ENCODE measurements at places on chromosomes 12 and 14. TPM values are rescaled to one million over a fixed set of nuclear protein-coding genes. Genes with fewer than 3 reads are reported as not detected.
A peak's percentile ranks its signal among the peaks of the same experiment; 100 is the strongest.

MLXIP gene
- total RNA-seq = 62.5 TPM

DNA sequence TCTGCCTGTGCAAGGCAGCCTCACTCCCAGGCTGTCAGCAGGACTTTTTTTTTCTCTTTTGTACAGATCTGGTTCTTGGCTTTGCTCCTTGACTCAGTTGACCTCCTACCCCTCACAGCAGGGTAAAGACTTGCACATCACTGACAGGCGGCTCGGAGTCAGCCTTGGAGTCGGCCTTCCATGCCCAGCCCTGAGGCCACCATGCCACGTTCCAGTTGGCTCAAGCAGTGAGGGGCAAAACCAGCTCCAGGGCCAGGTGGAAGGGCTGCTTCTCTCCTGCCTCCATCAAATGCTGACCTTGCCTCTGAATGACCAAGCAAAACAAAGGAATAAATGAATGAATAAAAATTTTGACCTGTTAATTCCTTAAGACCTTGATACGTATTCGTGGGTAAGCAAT is 27.6 kb downstream of the JAG2 start:
- H3K27ac ChIP-seq = no peak overlapping the region
- H3K36me3 ChIP-seq = no peaks in the 10 kb centered on the region
- H3K4me1 ChIP-seq = no peaks in the 10 kb centered on the region
- no peaks in the 10 kb centered on the region for H3K27me3 ChIP-seq

DNA sequence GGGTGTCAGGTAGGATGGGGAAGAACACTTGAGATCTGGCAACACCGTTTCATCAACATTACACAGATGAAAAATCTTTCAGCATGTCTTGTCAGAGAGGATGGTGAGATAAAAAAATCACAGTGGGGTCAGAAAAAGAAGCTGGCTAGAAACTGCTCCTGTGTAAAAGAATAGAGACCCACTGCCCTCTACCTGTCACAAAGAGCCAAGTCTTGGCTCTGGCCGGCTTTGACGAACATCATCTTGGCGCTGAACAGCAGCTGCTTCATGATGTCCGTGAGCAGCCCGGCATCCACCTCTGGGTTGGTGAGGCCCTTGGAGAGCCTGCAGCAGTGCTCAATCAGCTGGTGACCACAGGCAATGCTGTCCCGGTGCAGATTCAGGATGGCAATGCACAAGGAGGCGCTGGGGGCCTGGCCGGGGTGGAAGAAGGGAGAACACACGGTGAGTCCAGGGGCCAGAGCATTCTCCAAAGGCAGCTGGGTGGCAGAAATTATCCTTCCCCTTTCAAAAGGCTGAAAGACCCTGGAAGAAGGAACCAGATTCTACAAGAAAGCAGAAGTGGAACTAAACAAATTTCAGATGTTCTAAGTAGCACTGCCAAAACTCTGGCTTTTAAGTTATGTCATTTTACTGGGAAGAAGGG is 50.2 kb downstream of the ZFYVE26 start:
- no peak overlapping the region for H3K4me3 ChIP-seq
- H3K27me3 ChIP-seq = no peaks in the 10 kb centered on the region
- peaks cover 41% of the 10 kb centered on the region for H3K36me3 ChIP-seq
- no peak overlapping the region for H3K27ac ChIP-seq
- H3K4me1 ChIP-seq = no peaks in the 10 kb centered on the region

DNA sequence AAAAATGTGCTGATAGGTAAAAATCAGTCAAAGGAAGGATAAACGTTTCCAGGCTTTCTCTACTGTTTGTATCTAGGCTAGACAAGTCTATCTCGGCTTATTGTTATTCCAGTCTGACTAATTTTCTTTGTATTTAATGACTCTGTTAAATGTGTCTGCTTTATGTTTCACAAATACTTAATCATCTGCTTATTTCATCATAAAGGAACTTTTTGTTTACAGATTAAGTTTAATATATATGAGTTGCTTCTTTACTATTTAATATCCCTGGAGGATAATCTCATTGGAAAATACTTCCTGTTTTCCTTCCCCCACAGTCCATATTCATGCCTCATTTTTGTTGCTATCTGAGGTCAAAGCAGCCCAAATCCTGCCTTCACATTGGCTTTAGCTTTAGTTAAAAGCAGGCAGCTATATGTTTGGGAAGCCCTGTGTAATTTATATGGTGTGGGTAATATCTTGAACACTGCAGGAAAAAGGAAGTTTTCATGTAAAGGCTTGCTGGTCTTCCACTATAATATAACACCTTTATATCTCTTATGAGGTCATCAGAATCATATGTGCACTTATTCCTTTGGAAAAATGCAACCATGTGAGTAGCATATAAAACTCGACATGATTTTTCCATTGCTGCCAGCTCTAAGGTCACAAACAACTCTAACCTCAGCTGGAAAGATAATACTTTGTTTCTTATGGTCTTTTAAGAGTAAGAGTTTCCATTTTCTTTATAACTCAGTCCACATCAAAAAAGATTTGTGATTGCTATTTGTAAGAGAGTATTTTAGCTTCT is 76.8 kb downstream of the ALX1 start:
- H3K36me3 ChIP-seq = no peaks in the 10 kb centered on the region
- H3K27ac ChIP-seq = no peak overlapping the region
- H3K4me3 ChIP-seq = no peak overlapping the region
- no peaks in the 10 kb centered on the region for H3K27me3 ChIP-seq
- no peaks in the 10 kb centered on the region for H3K4me1 ChIP-seq

PLEKHG7 gene
- 0.68 TPM for total RNA-seq

- H3K4me1 ChIP-seq = no peaks in the 10 kb centered on the region
- DNase-seq = no peak
- no peak overlapping the region for H3K4me3 ChIP-seq
- no peaks in the 10 kb centered on the region for H3K36me3 ChIP-seq
- no peak overlapping the region for H3K27ac ChIP-seq
- H3K27me3 ChIP-seq = no peaks in the 10 kb centered on the region
These were observed 21.7 kb upstream of the TCL1B start for GRCh38 chr14:95664546-95664945.

DNA sequence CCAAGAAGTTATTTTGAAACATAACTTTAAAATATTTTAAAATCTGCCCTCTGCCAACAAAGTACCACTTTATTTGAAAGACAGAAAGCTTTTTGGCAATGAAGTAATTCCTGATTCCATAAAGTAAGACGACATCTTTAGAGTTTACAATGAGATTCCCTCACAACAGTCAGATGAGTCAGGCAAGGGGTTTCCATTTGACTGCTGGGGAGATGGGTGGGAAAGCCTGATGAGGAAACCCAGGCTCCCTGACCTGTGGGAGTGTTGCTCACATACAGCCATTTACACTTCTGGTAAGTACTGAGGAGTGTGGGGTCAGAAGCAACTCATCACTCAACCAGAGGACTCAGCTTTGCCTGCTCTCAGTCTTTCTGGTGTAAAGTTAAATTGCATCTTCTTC is 10.2 kb downstream of the KITLG start:
- peaks cover 5% of the 10 kb centered on the region for H3K4me1 ChIP-seq
- no peaks in the 10 kb centered on the region for H3K36me3 ChIP-seq
- H3K4me3 ChIP-seq = no peak overlapping the region
- DNase-seq = peak; percentile 74
- H3K27me3 ChIP-seq = no peaks in the 10 kb centered on the region

DNA sequence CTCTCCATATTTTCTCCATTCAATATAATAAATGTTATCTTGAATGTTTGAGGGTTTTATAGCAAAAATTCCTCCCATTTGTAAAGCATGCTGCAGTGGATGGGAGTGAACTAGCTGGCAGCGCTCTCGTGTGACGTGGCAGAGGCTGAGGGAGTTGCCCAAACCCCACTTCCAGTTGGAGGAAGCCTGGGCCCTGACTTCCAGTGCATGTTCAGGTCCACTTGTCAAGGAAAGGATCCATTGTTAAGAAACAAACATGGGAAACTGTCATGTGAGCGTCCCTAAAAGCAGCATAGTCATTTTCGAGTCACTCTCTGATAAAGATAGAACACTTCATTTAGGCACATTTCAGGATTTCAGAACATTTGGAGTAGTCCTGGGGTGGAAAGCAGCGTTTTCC is 116.6 kb downstream of the SLC25A47 start:
- H3K27me3 ChIP-seq = no peaks in the 10 kb centered on the region
- H3K36me3 ChIP-seq = no peaks in the 10 kb centered on the region
- H3K4me3 ChIP-seq = no peak overlapping the region
- peak; percentile 69 for DNase-seq
- peak overlapping the region; percentile 80 for H3K27ac ChIP-seq

GRCh38 chr12:80212938-80213645 is 113.8 kb downstream of the OTOGL start:
- no peaks in the 10 kb centered on the region for H3K4me1 ChIP-seq
- no peak overlapping the region for H3K27ac ChIP-seq
- no peaks in the 10 kb centered on the region for H3K27me3 ChIP-seq
- H3K36me3 ChIP-seq = no peaks in the 10 kb centered on the region
- DNase-seq = no peak

- no peak overlapping the region for H3K4me3 ChIP-seq
- no peak overlapping the region for H3K27ac ChIP-seq
- H3K4me1 ChIP-seq = no peaks in the 10 kb centered on the region
- DNase-seq = no peak
- H3K36me3 ChIP-seq = no peaks in the 10 kb centered on the region
These were observed 32.1 kb upstream of the PPM1H start for GRCh38 chr12:62966990-62967506.

DNA sequence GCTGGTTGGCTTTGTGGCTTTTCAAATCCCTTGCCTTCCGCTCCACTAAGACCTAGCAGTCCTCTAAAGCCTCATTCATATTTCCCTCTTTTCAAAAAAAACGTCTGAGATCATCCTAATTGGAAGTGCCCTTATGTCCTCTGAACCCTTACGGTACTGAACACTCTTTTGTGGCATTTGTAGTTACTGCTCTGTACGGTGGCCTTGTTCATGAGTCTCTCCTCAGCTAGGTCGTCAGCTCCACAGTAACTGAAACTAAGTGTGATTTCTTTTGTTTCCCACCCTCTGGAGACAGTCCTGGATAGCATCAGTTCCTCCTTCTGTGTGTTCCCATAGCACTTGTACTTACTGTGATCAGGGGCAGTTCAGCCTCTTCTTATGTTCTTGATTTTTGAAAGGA is 49.7 kb downstream of the DAAM1 start:
- no peaks in the 10 kb centered on the region for H3K4me1 ChIP-seq
- H3K27ac ChIP-seq = no peak overlapping the region
- no peaks in the 10 kb centered on the region for H3K27me3 ChIP-seq
- no peak overlapping the region for H3K4me3 ChIP-seq
- H3K36me3 ChIP-seq = no peaks in the 10 kb centered on the region
- DNase-seq = no peak

GRCh38 chr14:89618811-89619551 is 201.9 kb upstream of the FOXN3 start:
- H3K4me3 ChIP-seq = peak overlapping the region; percentile 83
- DNase-seq = peak; percentile 53
- H3K27ac ChIP-seq = peak overlapping the region; percentile 91
- no peaks in the 10 kb centered on the region for H3K36me3 ChIP-seq
- peaks cover 18% of the 10 kb centered on the region for H3K4me1 ChIP-seq
- H3K27me3 ChIP-seq = no peaks in the 10 kb centered on the region

TMEM233 gene
- not detected for total RNA-seq

GRCh38 chr14:88667555-88668273 is 104.9 kb downstream of the ZC3H14 start:
- H3K4me1 ChIP-seq = no peaks in the 10 kb centered on the region
- no peak overlapping the region for H3K4me3 ChIP-seq
- H3K36me3 ChIP-seq = no peaks in the 10 kb centered on the region
- H3K27ac ChIP-seq = no peak overlapping the region
- H3K27me3 ChIP-seq = no peaks in the 10 kb centered on the region
- DNase-seq = peak; percentile 64

KLHL33 gene
- 0.07 TPM for total RNA-seq

GRCh38 chr14:35326375-35326774 is 34.2 kb downstream of the PSMA6 start:
- no peak for DNase-seq
- no peaks in the 10 kb centered on the region for H3K36me3 ChIP-seq
- no peaks in the 10 kb centered on the region for H3K27me3 ChIP-seq
- H3K4me1 ChIP-seq = no peaks in the 10 kb centered on the region
- no peak overlapping the region for H3K4me3 ChIP-seq
- no peak overlapping the region for H3K27ac ChIP-seq

DNA sequence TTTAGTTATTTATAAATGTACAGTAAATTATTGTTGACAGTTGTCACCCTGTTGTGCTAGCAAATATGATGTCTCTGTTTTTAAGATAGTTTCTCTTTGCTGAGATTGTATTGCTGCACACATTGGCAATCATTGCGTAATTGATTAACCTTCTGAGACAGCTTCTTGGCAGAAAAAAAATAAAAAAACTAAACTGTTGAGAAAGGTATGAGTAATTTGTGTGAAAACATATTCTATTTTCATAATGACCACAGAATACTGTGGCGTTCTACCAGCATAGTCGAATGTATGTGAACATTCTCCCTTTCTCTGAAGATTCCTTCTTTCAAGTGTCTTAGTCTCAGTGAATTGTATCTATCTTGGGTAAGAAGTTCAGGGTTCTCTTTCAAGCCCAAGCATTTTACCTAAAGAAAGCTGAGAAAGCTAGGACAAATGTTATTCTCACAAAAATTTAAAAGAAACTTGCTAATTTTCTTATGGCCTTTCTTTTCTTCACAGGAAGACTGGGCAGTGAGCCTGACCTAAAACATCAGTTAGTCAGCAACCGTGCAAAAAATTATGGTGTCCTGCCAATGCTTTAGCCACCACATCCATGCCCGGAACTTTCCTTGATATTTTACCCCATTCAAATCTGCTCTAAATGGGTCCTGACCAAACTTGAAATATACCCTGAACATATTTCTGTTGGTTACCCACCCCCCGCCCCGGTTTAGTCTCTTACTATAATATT is 69.0 kb upstream of the REP15 start:
- peak; percentile 88 for DNase-seq
- peak overlapping the region; percentile 91 for H3K27ac ChIP-seq
- H3K27me3 ChIP-seq = no peaks in the 10 kb centered on the region
- peaks cover 54% of the 10 kb centered on the region for H3K4me1 ChIP-seq
- no peaks in the 10 kb centered on the region for H3K36me3 ChIP-seq
- H3K4me3 ChIP-seq = peak overlapping the region; percentile 6

SLCO1B1 gene
- not detected for total RNA-seq

GRCh38 chr12:27453421-27453820 is 6.9 kb downstream of the SMCO2 start:
- no peaks in the 10 kb centered on the region for H3K27me3 ChIP-seq
- no peak overlapping the region for H3K4me3 ChIP-seq
- DNase-seq = no peak
- no peaks in the 10 kb centered on the region for H3K36me3 ChIP-seq
- no peak overlapping the region for H3K27ac ChIP-seq

DNA sequence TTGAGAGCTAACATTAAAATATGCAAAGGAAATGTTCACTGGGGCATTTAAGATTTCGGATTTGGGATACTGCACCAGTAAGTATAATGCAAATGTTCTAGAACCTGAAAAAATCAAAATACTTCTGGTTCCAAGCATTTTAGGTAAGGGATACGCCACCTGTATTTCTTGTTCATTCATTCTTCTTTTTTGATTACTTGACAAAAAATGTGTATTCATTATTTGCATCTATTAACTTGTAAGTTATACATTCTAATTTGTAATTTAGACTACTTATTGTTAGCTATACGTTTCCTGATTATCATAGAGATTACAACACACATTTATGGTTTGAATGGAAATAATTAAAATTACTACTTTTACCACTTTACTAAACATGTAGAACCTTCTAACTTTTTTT is 486.9 kb downstream of the SOX5 start:
- no peaks in the 10 kb centered on the region for H3K27me3 ChIP-seq
- H3K4me1 ChIP-seq = no peaks in the 10 kb centered on the region
- DNase-seq = no peak

Measured in astrocyte (in vitro differentiated cells and primary cell).